Central memory CD4-positive, alpha-beta T cell (primary cell): ENCODE measurements at places on chromosomes 13 and 19.

DNA sequence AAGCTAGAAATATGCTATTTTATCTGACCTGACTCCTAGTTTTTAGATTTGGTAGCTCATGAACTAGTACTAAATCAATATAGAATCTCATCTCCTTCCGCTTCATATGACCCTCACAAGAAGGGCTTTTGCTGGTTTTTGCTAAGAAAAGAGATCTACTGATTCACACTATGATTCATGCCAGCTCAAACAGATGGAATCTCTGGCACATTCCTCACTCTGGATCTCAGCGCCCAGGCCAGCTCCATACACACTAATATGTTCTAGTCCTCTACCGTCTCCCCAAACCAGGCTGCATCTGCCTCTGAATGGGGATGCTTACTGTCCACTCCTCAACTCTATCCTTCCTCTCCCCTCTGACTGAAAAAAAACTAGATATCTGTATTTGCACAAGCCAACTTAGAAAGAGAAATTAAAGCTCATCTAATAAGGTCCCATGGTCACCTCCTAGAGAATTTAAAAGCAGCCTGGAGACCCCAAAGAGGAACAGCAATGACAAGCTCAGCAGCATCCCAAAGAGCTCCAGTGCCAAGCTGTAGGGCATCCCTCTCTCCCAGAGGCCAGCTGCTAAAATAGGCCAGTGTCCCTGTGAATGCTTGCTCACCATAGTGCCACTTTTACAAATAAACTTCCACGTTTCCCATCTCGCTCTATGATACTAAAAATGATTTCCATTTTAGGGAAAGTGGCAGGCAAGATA is 74.9 kb downstream of the LHFPL6 start:
- no peak for DNase-seq

- no peak for DNase-seq
These were observed 1.3 kb downstream of the ZNF175 start for GRCh38 chr19:51572410-51572809.

- no peak for DNase-seq
These were observed 495 bp downstream of the LSR start for GRCh38 chr19:35249146-35249847.

GRCh38 chr19:51387924-51388389 is at the start of gene LIM2:
Gene LIM2, minus strand, starts transcription at chr19:51387974. Its CDS starts 531 bp downstream, at chr19:51387443.
- DNase-seq = no peak

DNA sequence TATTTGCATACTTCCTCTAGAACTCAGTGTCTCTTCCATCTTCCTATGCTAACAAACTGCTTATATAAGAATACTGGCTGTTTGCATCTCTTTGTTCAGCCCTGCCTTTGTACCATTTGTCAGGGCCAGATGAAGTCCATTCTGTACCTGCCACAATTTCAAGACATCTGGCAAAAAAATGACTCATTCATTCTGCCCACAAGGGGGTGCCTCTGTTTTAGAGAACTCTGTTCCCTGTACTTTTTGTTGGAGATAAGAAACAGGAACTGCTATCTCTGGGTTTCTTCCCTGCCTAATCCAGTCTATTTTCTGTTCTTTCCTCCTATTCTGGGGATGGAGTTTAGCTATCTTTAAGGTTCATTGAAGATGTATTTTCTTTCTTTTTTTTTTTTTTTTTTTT is 23.0 kb downstream of the ZNF568 start:
- DNase-seq = no peak

DNA sequence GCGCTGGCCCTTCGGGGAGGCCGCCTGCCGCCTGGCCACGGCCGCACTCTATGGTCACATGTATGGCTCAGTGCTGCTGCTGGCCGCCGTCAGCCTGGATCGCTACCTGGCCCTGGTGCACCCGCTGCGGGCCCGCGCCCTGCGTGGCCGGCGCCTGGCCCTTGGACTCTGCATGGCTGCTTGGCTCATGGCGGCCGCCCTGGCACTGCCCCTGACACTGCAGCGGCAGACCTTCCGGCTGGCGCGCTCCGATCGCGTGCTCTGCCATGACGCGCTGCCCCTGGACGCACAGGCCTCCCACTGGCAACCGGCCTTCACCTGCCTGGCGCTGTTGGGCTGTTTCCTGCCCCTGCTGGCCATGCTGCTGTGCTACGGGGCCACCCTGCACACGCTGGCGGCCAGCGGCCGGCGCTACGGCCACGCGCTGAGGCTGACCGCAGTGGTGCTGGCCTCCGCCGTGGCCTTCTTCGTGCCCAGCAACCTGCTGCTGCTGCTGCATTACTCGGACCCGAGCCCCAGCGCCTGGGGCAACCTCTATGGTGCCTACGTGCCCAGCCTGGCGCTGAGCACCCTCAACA is 1.2 kb downstream of the F2RL3 start:
- no peak for DNase-seq

DNA sequence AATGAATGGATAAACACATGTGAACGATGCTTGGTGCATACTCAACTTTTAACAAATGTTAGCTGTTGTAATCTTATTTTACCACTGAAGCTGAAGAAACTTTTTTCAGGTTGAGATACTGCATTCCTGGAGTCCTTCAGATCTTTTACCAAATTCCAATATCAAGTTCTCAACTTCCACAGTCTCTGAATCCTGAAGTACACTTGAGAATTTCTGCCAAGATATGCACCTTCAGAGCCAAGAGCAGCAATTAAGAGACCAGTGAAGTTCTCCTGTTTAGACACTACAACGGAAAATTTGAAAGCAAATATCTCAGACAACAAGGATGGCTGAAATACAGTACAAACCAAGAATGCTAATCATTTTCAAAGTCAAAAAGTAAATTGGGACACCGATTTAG is 84.6 kb upstream of the MTIF3 start:
- DNase-seq = no peak

- no peak for DNase-seq
These were observed 17.1 kb downstream of the LSM14A start for GRCh38 chr19:34189199-34189916.

GRCh38 chr19:3062165-3063105 is at the start of gene TLE5:
Gene TLE5, minus strand, starts transcription at chr19:3062495. Its CDS starts 295 bp downstream, at chr19:3062200.
- peak; percentile 78 for DNase-seq

DNA sequence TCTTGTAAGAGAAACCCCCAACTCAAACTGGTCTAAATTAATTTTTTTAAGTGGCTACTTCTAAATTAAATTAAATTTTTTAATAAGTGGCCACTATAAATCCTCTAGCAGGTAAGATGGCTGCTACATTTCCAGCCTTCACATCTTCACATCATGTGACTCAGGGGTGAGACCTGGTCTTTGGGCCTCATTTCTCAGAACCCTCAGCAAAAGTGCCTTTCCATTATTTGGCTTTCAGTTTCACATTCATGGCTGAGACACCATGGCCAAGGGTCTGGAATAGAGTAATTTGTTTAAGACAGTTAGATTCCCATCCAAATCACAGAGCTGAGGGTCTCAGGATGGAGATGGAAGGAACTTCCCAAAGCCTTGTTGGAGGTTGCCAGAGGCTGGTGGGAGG is 47.5 kb downstream of the DCT start:
- DNase-seq = no peak

DNA sequence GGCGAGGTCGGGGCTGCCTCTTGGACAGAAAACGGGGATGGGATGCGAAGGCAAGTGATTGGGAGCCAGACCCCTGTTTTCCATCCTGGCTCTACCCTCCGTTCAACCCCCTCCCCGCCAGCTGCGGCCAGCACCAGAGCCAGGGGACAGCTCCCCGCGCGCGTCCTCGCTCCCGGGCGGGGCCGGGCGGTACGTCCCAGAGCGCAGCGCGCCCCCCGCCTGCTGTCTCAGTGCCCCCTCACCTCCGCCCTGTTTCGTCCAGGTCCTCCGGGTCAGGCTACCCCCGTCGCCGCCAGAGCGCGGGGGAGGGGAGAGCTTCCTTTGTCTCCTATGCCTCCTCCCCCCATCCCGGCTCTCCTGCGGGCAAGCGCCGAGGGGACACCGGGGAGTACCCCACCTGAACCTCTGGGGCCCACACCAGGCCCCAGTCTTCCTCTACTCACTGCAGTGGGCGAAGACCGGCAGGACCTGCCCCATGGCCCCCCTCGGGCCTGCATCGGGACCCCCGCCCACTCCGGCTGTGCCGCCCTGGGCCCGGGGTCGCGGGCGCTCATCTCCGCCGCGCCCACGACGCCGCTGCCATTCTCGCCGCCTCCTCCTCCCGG is 396 bp downstream of the RTN2 start:
- DNase-seq = peak; percentile 39

- DNase-seq = no peak
These were observed 27.7 kb downstream of the EFNB2 start for GRCh38 chr13:106507560-106508274.

DNA sequence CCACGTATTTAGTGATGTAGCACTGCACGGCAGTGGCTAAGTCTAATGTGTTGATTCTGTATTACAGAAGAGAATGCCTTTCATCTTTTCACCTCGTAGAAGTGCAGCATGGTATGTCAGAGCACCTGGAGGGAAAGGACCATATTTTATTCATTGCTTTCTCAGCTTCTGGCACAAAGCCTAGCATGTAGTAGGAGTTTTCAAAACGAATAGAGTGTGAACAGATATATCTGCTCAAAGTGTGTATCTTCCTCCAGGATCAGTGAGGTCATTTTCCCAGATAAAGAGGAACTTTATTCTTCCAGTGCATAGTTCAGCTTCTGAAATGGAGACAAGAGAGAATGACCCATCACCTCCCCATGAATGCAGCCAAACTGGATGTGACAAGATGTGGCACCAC is 21.2 kb upstream of the PCDH8 start:
- DNase-seq = no peak

DNA sequence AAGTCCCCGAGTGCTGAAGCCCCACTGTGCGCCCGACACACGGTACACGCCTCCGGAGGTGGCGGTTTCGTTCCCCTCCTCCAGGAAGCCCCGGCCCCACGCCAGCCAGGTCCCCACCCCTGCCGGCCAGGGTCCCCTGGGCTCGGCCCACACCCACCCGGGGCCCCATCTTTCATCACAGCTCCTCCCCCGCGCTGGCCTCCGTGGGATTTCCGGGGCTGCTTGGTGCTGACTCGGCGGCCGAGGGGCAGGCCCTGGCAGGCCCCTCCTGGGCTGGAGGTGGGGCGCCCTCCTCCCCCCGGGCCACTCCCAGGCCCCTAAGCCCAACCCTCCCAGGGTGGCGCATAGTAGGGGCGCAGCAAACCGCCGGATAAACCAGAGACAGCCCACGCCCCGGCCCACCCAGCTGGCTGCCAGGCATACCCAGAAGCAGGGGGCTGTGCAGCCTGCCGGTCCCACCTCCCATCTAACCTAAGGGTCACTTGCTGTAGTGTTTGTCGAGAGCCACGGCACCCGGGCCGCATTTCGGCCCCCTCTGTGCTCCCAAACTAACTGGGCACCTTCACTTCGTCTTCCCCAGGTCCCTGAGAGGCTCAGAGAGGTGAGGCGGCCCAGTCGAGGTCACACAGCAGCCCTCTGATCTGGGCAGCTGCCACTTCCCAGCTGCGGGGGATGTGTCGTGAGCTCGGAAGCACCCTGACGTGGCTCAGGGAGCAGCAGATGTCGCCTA is 6.6 kb downstream of the ZBTB7A start:
- peak; percentile 58 for DNase-seq

DNA sequence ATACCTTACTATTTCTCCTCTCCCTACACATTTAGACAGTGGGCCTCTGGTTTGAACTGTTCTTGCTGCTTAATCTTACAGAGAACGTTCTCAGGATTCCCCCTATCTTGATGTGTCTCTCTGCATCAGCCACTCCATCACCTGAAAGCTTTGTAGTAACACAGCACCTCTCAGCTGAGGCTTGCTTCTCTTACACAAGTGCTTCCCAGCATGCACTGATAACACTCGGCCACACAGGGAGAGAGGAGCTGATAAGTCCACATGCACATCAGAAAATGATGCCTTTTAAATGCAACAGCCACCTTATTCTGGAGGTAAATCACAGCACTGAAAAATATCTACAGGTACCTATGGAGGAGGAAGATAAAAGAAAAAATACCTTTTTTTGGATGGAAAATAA is 192.2 kb upstream of the TSHZ3 start:
- no peak for DNase-seq

DNA sequence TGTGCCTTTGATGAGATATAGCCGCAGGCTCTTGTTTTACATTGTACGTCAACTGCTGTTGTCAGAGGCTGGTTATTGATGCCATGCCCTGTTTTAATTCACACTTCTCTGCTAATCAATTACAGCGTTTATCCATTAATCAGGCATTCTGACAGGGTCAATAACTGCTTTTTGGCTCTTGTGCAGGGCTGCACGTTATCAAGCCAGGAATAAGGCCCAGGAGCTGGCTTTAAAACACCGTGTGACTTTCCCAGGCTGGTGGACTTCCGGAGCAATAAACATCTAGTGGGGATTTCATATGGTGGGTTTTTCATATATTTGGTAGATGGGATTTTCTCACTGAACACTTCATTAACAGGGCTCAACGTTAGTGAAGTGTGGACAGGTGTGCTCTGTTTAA is 221.7 kb downstream of the TM9SF2 start:
- DNase-seq = no peak

DNA sequence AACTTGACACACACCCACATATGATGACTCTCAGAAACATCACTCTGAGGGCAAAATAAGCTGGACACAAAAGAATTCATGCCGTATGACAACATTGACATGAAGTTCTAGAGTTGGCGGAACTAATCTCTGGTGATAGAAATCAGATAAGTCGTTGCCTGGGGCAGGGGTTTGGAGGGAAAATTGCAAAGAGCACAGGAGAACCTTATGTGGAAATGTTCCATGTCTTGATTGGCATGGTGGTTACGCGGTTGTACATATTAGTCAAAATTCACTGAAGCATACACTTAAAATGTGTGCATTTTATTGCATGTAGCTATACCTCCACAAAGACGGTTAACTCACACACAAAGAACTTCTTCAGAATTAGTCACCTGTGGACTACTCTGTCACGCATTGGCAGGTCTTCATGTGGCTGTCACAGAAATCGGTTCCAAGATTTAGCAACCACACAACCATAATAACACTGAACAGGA is 137.8 kb upstream of the GJB6 start:
- DNase-seq = no peak

GRCh38 chr13:99636306-99636705 is 135.0 kb downstream of the TM9SF2 start:
- DNase-seq = no peak

- no peak for DNase-seq
These were observed 15.3 kb downstream of the KHSRP start for GRCh38 chr19:6409346-6409745.

- DNase-seq = no peak
These were observed 86.3 kb downstream of the PCCA start for GRCh38 chr13:100175078-100175802.

- DNase-seq = no peak
These were observed 21.7 kb downstream of the MAU2 start for GRCh38 chr19:19342086-19343015.

- no peak for DNase-seq
These were observed 658 bp downstream of the SIN3B start for GRCh38 chr19:16829822-16830289.
